Right lobe of liver (tissue), 6 donors: ENCODE measurements at places on chromosomes 2 and 18. TPM values are rescaled to one million over a fixed set of nuclear protein-coding genes. Genes with fewer than 3 reads are reported as not detected.

DNA sequence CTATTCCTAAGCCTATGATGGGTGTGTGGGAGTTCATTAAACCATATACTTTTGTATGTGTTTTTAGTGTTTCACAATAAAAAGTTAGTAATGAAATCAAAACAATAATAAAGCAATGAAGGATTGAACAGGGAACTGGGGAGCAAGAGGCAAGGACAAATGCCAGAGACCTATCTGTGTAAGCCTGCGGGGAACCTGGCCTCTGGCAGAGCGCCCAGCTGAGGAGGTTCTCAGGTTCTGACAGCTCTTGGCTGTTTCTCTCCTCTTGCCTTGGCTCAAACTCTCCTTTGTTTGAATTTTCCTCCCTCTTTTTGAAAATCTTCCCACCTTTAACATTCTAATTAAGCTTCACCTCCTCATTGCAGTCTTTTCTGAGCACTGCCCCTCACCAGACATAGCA is 200.0 kb upstream of the NCKAP5 start:
- H3K27me3 ChIP-seq = no peaks in the 10 kb centered on the region
- DNase-seq = peak; percentile 75
- peak overlapping the region; percentile 52 for H3K27ac ChIP-seq
- H3K4me1 ChIP-seq = no peaks in the 10 kb centered on the region

GRCh38 chr2:86295066-86295465 is 42.4 kb downstream of the REEP1 start:
- no peaks in the 10 kb centered on the region for H3K36me3 ChIP-seq
- H3K4me3 ChIP-seq = no peak overlapping the region
- H3K27ac ChIP-seq = no peak overlapping the region
- no peaks in the 10 kb centered on the region for H3K27me3 ChIP-seq

DNA sequence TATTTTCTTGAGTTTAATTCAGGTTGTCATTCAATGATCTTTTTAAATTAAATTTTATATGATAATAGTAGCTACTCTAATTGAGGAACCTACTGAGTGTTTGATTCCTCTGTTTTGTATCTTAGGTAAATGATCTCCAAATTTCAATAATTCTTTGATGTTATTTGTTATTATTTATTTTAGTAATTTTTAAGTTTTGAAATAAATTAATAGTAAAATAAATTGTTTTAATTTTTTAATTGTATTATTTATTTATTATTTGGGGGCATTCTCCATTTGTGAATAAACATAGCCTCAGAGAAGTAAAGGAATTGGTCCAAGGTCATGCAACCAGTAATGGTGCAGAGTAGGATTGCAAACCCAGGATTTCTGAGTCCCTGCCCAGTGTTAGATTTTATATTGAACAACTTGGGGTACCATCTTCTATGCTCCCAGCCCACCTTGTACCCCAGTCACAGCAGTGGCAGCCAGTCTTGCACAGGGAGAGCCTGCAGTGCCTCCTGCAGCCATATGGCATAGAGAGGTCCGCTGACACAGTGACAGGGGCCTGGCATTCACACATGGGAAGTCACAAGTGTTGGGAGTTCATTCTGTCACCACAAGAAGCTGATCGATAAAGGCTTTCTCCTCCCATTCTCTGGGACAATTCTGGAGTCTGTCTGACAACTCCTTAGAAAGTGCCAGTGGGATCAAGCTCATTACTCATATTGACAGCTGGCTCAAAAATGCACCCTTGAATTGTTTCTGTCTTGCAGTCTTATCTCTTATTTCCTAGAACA is 110.0 kb upstream of the ETAA1 start:
- H3K4me1 ChIP-seq = no peaks in the 10 kb centered on the region
- no peaks in the 10 kb centered on the region for H3K27me3 ChIP-seq
- H3K4me3 ChIP-seq = no peak overlapping the region

DNA sequence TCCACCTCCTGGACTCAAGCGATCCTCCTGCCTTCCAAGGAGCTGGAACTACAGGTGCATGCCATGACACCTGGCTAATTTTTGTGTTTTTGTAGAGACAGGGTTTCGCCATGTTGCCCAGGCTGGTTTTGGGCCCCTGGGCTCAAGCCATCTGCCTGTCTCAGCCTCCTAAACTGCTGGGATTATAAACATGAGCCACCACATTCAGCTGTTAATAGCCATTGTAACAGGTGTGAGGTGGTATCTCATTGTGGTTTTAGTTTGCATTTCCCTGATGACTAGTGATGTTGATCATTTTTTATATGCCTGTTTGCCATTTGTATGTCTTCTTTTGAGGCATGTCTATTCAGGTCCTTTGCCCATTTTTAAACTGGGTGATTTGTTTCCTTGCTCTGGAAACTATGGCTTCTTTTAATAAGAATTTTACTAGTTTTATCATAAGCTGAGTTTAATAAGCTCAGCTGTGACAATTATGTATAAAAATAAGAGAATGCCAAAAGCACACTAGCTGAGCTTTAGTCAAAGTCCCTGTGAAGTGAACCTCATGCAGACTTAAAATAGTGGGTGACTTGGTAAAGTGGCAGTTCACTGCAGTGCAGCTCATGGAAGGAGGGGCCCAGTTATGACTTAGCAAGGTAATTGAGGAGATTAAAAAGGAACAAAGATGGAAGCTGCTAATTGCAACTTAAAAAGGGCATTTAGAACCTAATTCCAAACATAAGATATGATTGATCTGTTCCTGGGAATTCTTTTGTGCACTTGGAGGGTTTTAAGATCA is 465.1 kb downstream of the TGIF1 start:
- no peaks in the 10 kb centered on the region for H3K27me3 ChIP-seq
- H3K4me3 ChIP-seq = no peak overlapping the region
- H3K27ac ChIP-seq = no peak overlapping the region
- no peak for DNase-seq

GRCh38 chr18:63949068-63949737 is at the start of gene HMSD:
Gene HMSD, plus strand, starts transcription at chr18:63949301. Its CDS starts 4,155 bp downstream, at chr18:63953456.
- H3K4me3 ChIP-seq = peak within 1 kb of the TSS; percentile 44
- H3K4me1 ChIP-seq = peaks cover 8% of the 10 kb centered on the region
- H3K36me3 ChIP-seq = no peaks in the 10 kb centered on the region
- no peaks in the 10 kb centered on the region for H3K27me3 ChIP-seq
- no peak within 1 kb of the TSS for H3K27ac ChIP-seq
- peak; percentile 77 for DNase-seq

DNA sequence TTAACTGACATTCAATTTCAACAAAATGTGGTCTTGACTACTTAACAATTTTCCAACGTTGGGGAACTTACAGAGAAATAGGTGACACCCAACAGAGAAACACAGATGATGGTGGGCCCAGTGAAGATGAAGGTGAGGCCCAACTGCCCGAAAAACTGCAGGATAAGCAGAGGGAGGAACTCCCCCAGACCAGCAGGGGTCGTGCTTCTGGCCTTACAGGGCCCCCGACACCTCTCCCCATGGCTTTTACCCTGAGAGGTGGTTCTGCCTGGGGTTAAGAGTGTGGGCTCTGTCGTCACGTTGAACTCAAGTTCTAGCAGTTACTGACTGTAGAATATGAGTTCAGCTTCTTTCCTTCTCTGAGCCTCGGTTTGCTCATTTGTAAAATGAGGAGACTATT is 119.5 kb upstream of the SMIM21 start:
- H3K27me3 ChIP-seq = no peaks in the 10 kb centered on the region
- H3K4me3 ChIP-seq = no peak overlapping the region
- no peak overlapping the region for H3K27ac ChIP-seq
- DNase-seq = no peak

DNA sequence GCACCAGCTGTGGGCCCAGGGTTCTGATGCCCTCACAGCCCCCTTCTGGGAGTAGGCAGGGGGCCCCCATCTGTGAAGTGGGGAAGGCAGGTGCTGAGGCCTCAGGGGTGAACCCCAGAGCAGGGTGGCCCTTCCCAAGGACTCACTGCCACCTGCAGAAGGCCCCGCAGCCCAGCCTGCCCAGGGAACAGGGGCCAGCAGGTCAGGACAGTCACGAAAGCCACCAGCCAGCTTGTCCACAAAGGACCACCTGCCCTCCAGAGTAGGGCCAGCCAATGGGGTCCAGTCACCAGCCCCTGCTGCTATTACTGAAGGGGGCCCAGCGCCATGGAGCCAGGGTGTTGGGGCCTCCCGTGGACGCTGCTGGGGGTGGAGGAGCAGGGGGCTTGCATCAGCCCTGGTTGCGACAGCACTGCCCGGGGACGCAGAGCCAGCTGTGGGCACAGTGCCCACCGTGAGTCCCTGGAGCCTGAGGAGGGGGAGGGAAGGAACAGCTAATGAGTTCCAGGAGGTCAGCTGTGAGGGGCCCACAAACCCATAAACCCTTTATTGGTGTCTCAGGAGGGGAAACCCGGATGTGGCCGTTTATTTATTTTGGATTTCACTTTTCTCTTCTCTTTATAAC is 11.5 kb upstream of the SNED1 start:
- peak overlapping the region; percentile 55 for H3K27ac ChIP-seq
- H3K4me1 ChIP-seq = peaks cover 12% of the 10 kb centered on the region
- H3K27me3 ChIP-seq = no peaks in the 10 kb centered on the region
- H3K36me3 ChIP-seq = no peaks in the 10 kb centered on the region

- DNase-seq = no peak
- no peaks in the 10 kb centered on the region for H3K27me3 ChIP-seq
Observed at GRCh38 chr2:212170382-212170781, 368.2 kb downstream of the ERBB4 start.

The SCN7A gene
- total RNA-seq = 1.6 TPM
